Fibroblast of mammary gland (primary cell): ENCODE measurements at places on chromosomes 16 and 17.

DNA sequence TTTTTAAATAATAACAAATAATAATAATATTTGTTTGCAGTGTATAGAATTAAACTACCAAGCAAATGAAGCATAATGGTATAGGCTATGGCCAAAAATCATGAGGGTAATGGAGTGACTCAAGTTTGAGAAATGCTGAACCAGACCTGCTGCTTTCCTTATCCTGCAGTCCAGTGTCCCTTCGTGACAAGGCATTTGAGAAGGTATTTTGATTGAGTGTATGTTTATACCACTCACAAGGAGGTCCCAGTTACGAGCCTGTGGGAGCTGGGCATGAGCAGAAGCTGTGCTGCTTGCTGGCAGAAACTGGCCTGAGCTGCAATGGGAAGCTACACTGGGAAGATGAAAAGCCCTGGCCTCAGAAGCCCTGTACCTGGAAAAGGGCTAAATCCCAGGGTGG, 50.3 kb downstream of the GNAO1 start:
- DNase-seq: no peak

GRCh38 chr17:82317394-82318168, at the start of gene CD7:
CD7 (minus strand) TSS chr17:82317608; CDS start chr17:82317495, 113 bp downstream.
- no peak for DNase-seq

- DNase-seq: peak; percentile 56
Observed at GRCh38 chr17:72826602-72827001, 265.9 kb downstream of the SLC39A11 start.

GRCh38 chr17:57886020-57886419, 36.2 kb upstream of the MRPS23 start:
- DNase-seq: no peak

GRCh38 chr17:28955408-28955807, 4.1 kb upstream of the PHF12 start:
- no peak for DNase-seq

- no peak for DNase-seq
Observed at GRCh38 chr16:26070302-26071100, 378.7 kb downstream of the HS3ST4 start.

DNA sequence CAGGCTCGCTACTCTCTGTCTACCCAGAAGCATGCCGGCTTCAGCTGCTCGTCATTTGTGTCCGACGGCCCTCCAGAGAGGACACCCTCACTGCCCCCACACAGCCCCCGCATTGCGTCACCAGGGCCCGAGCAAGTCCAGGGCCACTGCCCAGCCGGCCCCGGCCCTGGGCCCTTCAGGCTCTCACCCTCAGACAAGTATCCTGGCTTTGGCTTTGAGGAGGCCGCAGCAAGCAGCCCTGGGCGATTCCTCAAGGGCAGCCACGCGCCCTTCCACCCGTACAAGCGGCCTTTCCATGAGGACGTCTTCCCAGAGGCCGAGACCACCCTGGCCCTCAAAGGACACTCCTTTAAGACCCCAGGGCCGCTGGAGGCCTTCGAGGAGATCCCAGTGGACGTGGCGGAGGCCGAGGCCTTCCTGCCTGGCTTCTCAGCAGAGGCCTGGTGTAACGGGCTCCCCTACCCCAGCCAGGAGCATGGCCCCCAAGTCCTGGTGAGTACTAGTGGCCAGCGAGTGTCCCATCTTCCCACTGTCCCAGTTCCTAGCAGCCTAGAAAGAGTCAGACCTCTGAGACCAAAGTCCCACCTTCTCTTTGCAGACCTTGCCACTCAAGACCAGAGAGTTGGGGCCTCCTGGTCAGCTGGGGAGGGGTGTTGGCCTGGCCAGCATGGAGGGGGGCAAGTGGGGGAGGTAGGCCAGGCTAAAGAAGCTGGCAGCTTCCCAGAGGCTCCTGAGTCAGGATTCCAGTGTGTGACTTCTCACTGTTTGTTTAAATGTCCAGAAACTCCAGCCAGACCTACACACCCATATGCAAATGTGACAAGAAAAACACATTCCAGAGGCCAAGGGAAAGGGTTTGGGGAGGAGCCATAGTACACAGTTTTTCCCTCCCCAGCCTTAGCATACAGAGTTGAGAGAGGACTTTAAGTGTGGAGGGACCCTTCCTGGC, 18.6 kb downstream of the FOXN1 start:
- peak; percentile 22 for DNase-seq

DNA sequence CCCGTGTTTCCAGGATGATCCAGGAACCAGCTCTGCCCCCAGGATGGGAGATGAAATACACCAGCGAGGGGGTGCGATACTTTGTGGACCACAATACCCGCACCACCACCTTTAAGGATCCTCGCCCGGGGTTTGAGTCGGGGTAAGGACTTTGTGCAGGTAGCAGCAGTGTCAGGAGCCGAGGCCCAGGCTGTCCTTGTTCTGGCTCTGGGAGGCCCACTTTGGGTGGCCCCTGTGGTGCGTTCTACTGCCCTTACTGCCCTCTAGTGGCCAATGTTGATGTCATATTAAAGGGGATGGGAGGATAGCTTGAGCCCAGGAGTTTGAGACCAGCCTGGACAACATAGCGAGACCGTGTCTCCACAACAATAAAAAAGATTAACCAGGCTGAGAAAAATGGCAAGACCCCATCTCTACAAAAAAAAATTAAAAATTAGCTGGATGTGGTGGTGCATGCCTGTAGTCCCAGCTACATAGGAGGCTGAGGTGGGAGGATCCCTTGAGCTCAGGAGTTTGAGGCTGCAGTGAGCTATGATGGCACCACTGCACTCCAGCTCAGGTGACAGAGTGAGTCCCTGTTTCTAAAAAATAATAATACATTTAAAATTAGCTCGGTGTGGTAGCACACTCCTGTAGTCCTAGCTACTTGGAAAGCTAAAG, 20.9 kb upstream of the CLEC18A start:
- peak; percentile 69 for DNase-seq

DNA sequence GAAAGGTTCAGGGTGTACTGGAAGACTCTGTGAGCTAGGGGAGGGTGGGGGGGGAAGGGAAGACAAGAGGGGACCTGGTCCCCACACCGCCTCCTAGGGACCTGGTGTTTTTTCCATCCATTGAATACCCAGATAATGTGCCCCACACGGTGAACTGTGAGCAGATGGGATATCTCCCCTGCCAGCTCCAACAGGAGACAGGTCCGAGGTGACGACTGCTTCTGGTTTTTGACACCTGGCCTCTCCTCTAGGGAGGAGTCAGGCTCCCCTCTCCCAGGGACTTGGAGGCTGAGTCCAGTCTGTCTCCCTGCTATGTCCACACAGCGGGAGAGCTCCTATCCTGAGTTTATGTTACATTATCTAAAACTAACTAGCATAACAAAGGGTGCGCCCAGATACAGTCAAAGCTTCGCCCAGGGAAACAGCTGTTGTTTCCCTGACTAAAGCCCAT, 1.8 kb downstream of the MARVELD3 start:
- DNase-seq: no peak

GRCh38 chr16:74997042-74997491, 1.8 kb upstream of the ZNRF1 start:
- no peak for DNase-seq

- peak; percentile 97 for DNase-seq
Observed at GRCh38 chr17:80649672-80650330, 105.2 kb downstream of the RPTOR start.

DNA sequence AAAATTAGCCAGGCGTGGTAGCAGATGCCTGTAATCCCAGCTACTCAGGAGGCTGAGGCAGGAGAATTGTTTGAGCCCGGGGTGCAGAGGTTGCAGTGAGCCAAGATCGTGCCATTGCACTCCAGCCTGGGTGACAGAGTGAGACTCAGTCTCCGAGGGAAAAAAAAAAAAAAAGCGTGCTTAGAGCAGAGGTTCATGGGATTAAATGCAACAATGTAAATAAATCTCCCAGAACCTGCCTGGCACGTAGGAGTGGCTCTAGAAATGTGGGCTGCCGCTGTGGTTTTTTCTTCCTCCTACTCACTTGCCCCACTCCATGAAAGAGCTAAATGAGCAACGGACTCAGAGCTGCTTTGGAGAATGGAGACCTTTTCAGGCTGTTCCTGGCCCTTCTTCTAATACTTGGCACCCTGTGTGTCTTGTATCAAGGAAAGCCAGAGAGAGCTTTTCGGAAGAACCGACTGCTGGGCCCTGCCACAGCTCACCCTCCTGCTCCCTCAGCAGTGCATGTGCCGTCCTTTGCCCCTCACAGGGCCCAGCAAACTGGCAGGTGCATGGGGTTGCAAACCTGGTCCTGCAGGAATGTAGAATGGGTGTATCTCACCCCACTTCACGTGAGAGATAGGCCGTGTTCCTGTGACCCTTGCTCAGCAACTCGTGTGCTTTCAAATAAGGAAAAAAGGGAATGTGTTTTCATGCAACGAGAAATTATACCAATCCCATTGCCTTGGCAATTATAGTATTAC, 52.0 kb downstream of the LDHD start:
- no peak for DNase-seq

GRCh38 chr17:46822388-46822921, 4.0 kb upstream of the WNT3 start:
- no peak for DNase-seq

DNA sequence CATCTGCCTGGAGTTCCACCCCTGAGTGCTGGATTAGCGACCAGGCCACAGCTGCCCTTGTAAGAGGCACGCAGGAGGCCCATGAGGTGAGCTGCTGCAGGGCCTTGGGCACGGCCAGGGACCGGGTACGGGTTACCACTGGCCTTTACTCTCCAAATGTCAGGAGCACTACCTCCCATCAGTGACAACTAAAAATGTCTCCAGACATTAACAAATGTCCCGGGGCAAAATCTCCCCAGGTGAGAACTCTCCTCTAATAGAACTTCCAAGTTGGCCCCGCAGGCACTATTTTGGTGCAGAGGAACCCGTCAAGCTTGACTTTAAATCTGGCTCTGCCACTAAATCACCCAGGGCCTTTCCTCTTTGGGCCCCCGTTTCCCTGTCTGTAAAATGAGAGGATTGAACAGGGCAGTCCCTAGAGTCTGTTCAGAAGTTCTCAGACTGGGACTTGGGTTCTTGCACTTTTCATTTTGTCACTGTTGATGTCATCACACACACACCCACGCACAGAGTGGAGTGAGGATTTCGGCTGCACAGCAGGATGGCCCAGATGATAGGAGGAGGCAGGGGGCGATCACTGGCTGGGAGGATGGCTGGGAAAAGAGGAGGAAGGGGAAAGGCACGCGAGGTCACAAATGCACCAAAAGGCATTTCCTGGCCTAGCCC, 24.5 kb upstream of the MAPT start:
- DNase-seq: peak; percentile 13

DNA sequence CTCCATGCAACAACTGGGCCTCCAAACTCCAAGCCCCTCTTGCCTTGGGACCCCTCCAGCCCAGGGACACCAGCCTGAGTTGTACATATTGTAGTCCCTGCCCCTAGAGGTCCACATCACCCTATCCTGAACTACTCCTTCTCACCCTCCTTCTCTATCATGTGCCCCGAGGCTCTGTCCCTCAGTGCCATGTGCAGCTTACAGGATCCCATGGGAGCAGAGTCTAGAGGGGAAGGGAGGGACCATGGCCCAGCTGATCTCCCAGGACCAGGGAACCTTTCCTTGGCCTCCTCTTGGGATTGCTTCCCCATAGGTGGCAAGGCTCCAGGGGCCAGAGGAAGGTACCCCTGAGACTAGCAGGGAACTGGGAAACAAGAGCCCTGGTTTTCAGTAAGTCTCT, 35.3 kb downstream of the TMEM132E start:
- no peak for DNase-seq

- peak; percentile 33 for DNase-seq
Observed at GRCh38 chr17:9140550-9141424, 119.5 kb downstream of the NTN1 start.

DNA sequence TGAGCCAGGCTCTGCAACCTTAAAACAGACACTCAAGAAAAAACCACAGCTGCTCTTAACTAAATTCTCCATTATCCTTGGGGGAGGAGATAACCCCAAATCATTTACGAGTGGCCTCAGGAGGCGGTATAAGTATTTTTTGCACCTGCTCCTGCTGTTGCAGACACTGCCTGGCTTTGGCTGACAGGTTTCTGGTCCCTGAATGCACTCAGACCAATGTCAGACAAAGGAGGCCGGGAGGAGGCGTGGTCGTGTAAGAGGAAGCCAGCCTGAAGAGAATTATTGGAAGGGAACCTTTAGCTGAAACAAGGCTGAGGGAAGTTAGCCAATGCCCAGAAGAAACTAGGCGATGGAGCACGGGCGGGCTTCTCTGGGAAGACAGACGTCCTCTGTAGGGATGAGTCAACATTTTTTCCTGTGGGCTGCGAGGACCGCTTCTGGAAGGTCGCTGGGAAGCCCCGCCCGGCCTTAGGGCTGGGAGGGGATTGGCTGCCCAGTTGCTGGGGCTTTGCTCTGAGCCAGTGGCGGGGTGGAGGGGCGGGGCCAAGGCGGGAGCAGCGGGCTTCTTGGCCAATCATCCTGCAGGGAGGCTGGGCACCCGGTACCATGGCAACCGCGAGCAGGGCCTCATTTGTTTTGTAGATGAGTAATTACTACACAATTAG, 82.3 kb downstream of the CCDC182 start:
- peak; percentile 98 for DNase-seq

DNA sequence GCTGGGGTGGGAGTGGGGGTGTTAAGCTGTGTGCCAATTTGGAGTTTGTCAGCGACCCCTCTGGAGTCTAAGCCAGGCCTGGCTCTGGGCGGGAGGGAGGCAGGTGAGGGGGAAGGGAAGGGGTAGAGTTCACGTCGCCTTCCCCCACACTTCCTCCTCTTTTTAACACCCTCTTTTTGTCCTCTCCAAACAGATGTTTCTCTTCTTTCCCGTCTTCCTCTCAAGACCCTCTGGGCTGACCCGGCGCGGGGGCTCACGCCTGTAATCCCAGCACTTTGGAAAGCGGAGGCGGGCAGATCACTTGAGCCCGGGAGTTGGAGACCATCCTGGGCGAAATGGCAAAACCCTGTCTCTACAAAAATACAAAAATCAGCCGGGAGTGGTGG, 3.3 kb downstream of the HOXB1 start:
- no peak for DNase-seq

GRCh38 chr16:89062389-89063345, 31.0 kb upstream of the ACSF3 start:
- DNase-seq: no peak

DNA sequence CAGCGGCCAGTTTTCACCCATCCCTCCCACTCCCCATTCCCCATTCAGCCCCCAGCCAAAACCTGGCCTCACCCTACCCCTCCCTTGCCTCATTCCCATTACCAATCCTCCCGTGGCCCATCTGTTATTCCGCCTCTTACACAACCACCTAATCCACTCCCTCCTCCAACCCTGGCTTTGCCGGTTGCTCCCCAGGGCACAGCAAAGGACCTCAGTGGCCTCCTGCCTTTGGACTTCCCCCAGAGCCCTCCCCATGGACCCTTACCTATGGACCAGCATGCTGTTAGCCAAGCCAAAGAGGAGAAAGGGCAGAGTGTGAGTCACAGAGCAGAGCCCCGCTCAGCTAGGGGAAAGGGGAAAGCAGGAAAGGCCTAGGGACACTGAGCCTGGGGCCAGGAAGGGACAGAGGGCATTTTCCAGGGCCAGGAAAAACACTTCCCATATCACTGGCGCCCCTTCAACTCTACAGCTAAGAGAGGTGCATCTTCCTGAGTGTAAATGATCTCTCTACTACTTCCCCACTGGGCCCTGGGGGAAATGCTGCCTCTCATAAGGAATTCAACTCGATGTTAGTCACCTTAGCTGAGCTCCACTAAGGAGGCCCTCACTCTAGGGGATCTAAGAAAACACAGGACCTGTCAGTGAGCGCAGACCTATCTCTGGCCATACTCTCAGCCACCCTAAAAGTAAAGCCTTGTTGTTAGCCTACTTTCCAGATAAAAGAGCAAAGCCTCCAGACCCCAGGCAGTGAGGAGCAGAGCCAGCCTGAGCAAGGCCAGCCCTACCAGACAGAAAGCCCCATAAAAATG, 10.6 kb downstream of the PEMT start:
- DNase-seq: peak; percentile 87
